Bone marrow (tissue), 2 donors: ENCODE measurements at places on chromosomes 13 and 19.

GRCh38 chr19:1028062-1028926 is 1.9 kb downstream of the CNN2 start:
- DNase-seq = peak; percentile 14

GRCh38 chr13:35953537-35954206 is 177.5 kb downstream of the DCLK1 start:
- DNase-seq = no peak

DNA sequence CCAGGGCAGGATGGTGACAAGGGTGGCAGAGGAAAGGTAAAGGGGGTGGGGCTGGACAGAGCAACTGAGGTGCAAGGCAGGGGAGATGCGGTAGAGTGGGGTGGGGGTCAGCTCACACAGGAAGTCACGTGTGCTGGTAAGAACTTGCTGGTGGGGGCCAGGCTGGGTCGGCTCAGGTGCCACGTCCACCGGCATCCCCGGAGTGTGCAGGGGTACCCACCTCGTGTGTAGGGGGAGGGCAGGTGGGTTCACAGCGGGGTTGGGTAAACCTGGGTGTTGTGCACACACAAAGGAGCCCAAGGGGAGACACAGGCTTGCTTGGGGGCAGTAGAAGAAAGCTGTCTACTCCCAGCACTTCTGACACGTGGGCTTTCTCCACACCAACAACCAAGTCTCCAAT is 2.9 kb downstream of the ZNF835 start:
- DNase-seq = no peak

DNA sequence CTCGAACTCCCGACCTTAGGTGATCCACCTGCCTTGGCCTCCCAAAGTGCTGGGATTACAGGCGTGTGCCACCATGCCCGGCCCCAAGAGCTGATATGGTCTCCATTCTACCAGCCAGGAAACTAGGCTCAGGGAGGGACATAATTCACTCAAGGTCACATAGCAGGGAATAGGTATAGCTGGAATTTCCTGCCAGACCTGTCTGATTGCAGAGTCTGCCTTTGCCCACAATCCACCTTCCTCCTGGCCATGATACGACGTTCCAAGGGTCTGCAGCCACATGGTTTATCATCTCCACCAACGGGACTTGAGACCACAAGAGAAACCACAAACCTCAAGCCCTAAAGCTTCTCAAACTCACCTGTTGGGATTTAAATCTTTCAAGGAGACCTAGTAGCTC is 32.0 kb downstream of the ZNRF4 start:
- DNase-seq = no peak

GRCh38 chr13:65592731-65593130 is 1637.4 kb downstream of the PCDH9 start:
- DNase-seq = no peak

GRCh38 chr19:34480491-34480890 is 1.1 kb upstream of the WTIP start:
- DNase-seq = no peak

DNA sequence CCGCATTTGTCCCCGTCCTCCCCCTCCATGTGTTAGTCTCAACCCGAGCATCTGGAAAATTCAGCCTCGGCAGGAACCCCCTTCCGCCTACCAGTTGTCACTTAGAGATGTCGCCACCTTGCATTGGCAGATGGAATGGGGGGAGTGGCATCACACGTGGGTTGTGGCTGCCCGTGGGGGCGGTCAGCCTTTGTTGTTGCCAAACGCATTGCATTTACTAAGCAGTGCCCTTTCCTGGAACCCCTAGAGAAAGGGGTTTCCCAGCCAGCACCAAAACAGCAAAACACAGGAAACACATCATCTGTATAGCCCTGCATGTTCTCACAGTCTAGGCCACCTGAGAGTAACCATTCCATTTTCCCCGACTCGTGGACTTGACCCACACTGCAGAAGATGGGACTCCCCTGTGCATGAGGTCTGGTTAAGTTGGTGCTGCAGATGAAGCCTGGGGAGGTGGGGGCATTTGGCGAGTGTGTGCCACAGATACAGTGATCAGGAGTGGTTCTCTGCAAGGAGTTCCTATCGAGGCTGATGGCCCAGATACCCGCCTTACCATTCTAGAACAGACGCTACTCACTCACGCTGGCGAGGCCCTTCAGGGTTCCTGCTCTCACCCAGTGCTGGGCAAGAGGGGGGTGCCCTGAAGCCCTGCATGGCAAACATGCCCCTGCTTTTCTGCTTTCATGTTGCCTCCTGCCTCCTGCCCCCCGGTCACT is 38.3 kb downstream of the TMED1 start:
- no peak for DNase-seq

DNA sequence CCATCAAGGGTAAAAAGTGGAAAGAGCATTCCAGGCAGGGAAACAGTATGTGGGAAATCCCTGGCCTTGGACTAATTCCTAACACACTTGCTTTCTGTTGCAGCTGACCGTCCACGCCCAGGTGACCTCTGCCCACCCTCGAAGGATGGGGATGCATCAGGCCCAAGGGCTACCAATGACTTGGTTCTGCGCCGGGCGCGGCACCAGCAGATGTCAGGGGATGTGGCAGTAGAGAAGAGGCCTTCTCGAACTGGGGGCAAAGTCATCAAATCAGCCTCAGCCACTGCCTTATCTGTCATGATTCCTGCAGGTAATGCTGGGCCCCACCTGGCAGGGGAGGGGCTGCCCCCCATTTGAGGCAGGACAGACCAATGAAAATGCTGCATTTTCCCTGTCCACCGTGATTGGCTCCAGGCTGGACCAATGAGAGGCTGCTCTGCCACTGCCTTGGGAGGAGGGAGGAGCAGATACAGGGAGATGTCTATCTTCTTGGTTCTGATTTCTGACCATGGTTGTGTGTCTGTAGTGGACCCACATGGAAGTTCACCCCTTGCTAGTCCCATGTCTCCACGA is 12.6 kb downstream of the DNASE2 start:
- no peak for DNase-seq

- peak; percentile 48 for DNase-seq
These were observed 7.6 kb upstream of the KANK2 start for GRCh38 chr19:11204943-11205349.

DNA sequence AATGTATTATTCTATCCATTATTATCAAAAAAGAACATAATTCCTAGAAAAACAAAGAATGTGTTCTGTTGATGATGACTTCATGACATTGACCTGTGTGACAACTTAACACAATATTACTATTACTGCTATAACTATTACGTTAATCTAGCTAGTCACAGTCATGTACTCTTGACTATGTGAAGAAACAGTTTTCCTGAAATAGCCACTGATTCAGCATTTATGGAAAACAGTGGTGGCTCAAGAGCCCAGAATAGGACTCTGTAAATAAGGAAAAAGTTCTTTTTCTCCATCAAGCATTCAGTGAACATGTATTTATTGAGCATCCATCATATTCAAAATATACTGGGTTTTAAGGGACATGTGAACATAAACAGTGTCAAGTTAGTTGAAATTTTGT is 93.5 kb downstream of the COG6 start:
- no peak for DNase-seq

GRCh38 chr13:85373322-85373721 is 425.9 kb downstream of the SLITRK6 start:
- DNase-seq = no peak

DNA sequence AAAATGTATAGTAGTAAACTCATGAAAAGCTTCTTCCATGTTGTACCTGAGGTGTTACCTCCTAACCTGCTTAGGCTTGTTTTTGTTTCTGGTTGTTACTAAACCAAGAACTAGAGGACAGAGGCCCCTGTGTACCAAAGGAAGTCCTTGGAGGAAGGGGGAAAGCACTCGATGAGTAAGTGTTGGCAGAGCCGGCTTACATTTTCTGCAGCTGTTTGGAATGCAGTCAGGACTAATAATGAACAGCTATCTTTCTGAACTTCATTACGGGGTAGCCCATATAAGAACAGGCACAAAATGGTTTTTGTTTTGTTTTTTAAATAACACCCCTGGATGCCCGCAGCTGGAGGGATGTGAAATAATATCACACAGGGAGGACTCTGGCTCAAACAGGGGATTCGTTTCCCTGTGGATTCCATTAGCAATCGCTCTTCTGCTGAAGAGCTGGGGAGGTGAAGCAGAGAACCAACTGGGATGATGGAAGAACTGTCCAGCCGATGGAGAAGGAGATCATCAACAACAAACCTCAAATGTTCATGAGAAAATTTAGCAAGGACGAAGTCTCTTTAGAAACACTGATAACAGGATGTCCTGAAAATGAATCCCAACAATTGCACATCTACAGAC is 214.2 kb upstream of the MAB21L1 start:
- no peak for DNase-seq

DNA sequence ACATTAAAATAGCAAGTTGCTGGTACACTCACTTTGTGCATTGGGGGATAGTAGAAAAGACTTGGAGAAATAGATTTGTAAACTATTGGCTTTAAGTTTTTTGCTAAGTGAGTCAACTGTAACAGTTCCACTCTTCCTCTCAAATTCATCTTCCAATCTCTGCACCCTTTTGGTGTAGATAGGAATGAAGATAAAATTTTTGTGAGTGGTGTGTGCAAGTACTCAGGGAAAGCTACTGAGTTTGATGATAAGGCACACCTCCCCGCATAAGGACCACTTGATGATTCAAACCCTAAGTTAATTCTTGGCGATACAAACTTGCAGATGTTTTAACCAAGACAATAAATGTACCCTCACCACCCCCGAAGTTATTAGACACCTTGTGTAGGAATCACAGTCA is 168.3 kb upstream of the SLITRK1 start:
- no peak for DNase-seq

DNA sequence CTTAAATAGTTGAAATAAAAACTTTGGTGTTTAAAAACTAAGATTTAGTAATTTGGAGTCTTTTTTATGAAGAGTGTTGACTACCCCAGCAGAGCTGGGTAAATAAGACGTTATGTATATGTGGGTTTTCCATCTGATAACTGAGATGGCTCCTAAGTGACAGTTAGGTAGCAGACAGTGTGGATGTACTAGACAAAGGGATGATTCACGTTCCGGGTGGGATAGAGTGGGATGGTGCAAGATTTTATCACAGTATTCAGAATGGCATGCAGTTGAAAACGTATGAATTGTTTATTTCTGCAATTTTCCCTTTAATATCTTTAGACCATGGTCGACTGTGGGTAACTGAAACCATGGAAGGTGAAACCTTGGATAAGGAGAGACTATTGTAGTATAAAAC is 50.4 kb downstream of the NAA16 start:
- DNase-seq = no peak

DNA sequence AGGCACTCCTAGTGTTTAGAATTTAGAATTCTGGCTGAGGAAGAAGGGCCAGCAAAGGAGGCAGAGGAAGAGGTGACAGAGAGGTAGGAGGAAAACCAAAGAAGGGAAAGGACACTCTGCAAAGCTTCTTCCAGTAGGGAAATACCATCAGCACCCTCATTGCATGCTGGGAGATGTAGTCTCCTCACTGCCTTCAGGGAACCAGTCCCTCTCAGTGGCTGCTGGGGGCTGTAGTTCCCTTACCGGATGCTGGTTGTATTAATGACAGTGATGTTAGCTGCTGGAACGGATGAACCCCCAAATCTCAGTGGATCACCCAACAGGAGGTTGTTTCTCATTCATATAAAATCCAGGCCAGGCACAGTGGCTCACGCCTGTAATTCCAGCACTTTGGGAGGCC is 10.1 kb downstream of the GRIN2D start:
- DNase-seq = no peak

DNA sequence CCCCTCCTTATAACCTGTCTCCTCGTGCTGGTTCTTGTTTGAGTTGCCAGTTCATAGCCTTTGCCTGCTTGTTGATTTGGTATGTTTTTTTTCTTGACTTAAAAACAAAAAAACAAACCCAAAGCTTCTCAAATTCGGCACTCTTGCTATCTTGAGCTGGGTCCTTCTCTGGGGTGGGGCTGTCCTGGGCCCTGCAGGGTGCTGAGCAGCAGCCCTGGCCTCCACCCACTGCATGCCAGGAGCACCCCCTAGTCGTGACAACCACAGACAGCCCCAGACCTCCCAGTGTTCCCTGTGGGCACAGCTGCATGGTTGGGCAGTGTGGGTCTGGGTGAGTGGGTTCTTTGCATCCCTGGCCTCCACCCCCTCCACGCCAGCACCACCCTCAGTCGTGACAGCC is 27.8 kb downstream of the KDM4B start:
- no peak for DNase-seq

GRCh38 chr19:54439174-54439851 is 9.7 kb upstream of the LENG8 start:
- peak; percentile 54 for DNase-seq

- DNase-seq = no peak
These were observed 80.3 kb upstream of the ARHGEF7 start for GRCh38 chr13:111034811-111035210.

- no peak for DNase-seq
These were observed 43.9 kb downstream of the RCBTB2 start for GRCh38 chr13:48488995-48489394.

GRCh38 chr13:46864941-46865340 is 31.9 kb downstream of the HTR2A start:
- no peak for DNase-seq

DNA sequence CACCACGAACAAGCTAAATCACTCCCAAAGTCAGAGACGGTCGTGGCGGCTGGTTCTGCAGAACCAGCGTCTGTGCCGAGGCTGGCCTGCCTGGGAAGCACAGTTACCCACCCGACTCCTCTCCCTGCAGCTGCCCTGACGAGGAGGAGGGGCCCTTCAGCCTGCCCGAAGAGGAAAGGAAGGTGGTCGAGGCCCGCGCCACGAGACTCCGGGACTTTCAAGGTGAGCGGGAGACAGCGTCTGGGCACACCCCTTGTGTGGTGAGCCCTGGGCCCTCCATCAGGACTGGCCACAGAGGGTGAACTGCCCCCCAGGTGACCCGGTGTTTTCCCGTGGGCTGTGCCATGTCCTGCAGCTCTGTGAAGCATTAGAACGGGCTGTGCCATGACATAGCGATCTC is 29.1 kb downstream of the PEX11G start:
- DNase-seq = no peak

- DNase-seq = no peak
These were observed 289.2 kb downstream of the EFNB2 start for GRCh38 chr13:106246242-106246641.
